Type B pancreatic cell (in vitro differentiated cells): ENCODE measurements at places on chromosomes 6 and 20. TPM values are rescaled to one million over a fixed set of nuclear protein-coding genes. Genes with fewer than 3 reads are reported as not detected.

DNA sequence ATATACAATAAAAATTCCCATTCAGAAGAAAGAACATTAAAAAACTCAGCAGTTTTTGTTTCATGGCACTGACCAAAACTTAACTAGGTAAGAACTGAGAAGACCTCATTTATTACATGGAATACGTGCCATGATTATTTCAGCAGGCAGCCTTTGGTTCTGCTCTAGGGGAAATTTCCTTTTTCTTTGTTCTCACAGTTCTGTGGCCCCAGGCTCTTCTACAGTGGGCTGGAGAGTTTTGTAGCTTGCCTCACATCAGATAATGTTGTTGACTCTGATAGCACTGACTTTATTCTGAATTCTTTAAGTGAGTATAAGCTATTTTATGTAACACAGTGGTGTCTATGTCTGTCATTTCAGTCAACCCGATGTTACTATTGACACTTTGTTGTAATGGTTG, 844.3 kb downstream of the TBC1D32 start:
- DNase-seq, result no peak

DNA sequence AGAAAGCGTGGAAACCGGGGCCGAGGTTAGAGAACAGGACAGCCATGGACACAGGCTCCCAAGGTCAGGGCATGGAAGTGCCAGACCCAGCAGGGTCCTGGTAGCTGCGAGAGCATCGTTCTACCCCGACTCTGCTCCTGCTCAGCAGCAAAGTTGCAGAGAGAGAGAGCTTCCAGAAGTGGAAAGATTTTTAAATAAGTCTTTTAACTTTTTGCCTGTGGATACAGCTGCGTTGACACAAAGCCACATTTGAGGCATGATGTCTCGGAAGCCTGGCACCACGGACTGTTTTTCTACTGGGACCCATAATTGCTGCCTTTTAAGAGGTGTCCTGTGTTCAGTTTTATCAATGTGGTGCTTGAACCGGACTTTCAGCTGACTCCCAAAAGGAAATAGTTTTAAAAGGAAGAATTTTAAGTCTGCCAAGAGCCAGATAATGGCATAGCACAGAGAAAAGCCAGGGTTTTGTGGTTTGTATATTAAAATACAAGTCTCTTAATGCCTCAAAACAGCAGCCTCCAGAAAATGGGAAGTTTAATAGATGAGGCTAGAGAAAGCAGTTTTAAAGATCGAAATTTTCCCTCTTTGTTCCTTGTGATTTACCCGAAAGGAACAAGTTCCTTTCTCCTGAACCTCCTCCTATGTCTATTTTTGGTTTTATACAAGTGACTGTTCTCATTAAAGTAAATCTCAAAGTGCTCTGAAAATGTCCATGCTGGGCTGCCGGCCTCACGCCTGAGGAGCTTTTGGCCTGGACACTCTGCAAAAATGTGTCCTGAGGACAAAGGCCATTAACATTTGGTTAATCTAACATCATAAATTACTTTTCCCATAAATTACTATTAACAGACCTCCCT, 91.5 kb downstream of the RIN2 start:
- no peak for DNase-seq

DNA sequence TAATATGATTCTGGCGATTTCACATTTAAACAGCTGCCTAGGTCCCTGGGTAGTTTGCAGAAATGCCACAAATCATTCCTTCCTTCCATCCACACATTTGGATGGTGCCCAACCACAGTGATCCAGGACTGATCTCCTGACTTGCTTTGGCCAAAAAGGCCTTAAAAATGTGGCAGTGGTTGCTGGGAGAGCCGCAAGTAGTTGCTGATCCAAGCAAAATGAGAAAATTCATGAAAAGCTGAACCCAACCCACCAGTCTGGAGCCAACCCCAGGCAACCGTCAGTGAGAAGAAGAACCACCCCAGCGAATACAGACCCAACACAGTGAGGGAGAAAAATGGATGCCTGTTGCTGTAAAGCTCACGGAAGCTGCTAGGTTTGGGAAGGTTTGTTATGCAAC, 25.1 kb downstream of the RALGAPA2 start:
- no peak for DNase-seq

DNA sequence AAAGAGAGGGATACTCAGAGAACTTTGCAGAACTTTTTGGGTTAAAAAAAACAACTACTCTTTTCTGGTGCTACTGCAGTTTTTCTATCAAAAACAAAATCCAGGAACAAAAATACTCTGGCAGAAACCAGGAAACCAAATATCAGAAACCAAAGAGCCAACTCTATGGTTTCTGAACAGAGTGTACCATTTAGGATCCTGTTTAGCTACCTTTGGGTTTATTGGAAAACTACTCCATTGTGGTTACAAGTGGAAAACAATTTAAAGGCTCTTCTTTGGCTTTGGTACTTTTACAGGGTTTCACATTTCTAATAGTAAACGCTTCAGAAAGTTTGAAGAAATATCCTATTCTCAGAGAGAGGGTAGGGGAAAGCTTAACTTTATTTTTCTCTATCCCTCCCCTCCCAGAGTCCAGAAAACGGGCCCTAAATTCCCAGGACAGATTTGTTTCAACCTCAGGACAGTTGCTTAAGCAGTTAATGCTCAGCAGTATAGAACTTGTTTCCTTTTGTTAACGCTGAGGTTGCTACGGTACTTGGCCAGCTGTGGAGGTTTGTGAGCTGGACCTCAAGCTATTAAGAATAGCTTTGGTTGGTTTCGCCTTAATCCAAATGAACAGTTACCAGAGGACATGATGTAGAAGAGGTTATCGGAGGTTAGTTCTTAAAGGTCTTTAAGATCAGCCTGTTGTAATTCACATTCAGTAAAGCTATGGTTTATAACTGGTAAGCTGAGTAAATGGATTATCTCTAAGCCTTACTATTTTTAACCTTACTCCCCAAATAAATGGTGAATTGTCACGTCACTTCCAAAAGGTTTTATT, 47.9 kb downstream of the FOXO3 start:
- no peak for DNase-seq

- no peak for DNase-seq
Measured at GRCh38 chr6:41700463-41701347, 34.7 kb downstream of the TFEB start.

DNA sequence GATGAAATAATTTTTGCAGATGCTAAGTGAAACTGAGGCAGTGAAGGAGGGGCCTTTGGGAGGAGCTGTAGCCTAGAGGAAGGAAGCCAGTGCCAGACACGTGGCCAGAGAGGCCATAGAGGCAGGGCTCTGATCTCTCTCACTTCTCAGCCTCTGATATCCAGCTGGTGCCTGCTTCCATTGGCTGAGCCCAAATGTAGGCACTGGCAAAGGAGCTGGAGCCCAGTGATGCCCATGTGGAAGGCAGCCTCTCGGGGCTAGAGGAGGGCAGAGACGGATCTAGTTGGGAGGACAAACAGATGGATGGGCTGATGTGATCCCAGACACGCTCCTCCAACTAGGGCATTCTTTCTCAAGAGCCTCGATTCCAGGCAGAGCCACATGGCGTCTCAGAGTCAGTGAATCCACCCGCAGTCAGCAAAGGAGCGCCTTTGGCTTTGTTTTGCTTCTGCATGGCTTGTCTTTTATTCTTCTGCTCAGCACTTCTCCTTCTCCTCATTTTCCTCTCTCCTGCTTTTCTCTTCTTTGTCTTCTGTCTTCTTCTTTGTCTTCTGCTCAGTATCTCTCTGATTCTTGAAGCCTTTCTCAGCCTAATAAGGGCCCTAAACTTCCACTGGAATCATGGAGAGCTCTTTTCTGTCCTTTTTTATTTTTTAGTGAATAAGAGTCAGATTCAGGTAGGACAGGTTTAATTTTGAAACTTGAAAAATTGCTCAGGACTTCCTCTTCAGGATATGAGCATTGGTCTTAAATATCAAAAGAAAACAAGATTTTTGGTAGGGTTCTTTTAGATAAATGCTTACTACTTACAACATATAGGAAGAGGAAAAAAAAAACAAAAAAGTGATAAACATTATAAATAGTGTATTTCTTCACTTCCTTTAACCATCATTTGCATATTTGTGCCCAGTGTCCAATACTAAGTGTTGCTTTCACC, 41.8 kb downstream of the CYP24A1 start:
- DNase-seq, result no peak

- no peak for DNase-seq
Measured at GRCh38 chr6:143594647-143595046, 83.1 kb upstream of the PHACTR2 start.

DNA sequence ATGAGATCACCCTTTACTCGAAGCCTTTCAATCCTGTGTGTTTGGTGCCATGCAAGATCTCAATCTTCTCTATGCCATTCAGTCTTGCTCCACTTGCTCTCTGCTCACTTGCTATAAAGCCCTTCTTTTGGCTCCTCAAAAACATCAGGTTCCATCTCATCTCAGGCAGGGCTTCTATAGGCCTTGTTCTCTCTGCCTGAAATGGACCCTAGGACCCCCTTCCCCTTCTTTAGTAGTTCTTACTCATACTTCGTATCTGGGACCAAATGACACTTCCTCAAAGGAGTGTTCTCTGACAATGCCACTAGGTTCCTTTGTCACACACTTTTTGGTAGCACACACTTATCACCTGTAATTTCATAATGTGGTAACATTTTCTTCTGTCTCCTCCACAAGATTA, 116.7 kb upstream of the FAM184A start:
- no peak for DNase-seq

- DNase-seq, result no peak
Measured at GRCh38 chr6:155132617-155133016, 131.2 kb upstream of the CLDN20 start.

GRCh38 chr20:45810191-45810970, 2.1 kb upstream of the UBE2C start:
- no peak for DNase-seq

Gene SLA2
- not detected in 2 replicates for total RNA-seq

Gene MMP24OS
- total RNA-seq, result 63.1 and 77.1 TPM in 2 replicates

Gene SERAC1
- 11.2 and 12.4 TPM in 2 replicates for total RNA-seq

Gene POU5F1
- total RNA-seq, result not detected in 2 replicates

Gene POPDC3
- total RNA-seq, result 1.1 and 6.0 TPM in 2 replicates
